GM12864 (cell line): ENCODE measurements at places on chromosomes 3 and 15.

DNA sequence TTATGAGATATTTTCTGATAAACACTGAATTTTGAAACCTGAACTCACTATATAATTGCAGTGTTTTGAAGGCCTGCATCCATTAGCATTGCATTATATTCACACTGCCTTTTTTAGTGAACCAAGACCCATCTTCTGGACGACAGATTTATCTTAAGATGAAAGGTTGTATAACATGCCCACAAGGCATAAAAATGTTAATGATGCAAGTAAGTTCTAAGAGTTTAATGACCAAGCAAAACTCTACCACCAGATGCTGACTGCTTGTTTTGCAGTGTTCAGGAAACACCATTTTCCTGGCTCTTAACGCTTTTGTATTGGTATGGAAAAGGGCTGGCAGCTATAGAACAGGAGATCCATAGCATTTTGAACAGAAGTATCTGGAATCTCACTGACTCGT, 46.1 kb downstream of the USP50 start:
- no peak for DNase-seq

GRCh38 chr3:25683882-25684281, 19.2 kb upstream of the TOP2B start:
- no peak for DNase-seq

DNA sequence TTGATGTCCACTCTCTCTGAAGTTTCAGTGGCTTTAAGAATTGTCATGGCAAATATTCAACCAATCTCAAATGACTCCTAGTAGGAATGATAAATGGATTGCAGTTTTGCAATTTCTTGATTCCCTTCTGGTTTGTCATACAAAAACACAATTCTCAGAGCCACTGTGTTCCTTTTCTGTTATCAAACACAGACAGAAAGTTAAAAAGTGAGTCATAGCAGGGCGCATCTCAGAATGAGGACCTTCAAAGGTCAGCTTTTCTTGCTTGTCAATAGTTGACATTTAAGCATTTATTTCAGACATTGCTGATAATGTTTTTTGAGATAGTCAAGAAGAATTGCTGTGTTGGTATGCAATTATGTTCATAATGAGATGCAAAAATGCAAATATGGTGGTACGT, 405.9 kb downstream of the NR2F2 start:
- DNase-seq: no peak

DNA sequence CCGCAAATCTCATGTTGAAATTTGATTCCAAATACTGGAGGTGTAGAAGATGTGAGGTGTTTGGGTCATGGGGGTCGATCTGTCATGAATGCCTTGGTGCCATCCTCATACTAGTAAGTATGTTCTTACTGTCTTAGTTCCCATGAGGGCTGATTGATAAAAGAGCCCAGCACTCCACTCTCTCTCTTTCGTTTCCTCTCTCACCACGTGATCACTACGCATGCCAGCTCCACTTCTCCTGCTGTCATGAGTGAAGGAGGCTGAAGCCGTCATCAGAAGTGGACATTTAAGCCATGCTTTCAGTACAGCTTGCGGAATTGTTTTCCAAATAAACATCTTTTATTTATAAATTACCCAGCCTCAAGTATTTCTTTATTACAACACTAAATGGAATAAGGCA, 6.1 kb downstream of the OR5H15 start:
- DNase-seq: no peak

DNA sequence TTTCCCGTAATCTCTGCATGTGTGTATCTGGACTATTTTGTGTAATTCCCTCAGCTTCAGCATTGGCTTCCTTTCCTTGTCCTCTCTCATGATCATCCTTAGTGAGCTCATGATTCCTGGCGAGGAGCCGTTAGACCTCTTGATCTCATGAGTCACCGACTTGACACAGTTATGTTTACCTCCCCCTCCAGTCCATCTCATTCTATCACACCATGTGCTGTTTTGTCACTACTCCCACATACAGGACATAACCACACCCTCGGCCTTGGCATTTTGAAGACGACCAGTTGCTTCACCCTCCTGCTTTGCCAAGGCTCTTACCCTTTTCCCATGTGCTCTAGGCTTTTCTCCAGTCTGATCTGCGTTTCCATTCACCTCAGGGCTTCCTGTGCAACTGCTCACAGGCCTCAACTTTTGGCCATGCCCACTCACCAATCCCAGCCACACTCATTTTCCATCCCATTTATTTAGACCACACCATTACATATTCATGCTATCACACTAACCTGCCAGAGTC, 41.5 kb downstream of the CP start:
- no peak for DNase-seq

- no peak for DNase-seq
Observed at GRCh38 chr3:183812761-183813445, 12.5 kb downstream of the MAP6D1 start.

DNA sequence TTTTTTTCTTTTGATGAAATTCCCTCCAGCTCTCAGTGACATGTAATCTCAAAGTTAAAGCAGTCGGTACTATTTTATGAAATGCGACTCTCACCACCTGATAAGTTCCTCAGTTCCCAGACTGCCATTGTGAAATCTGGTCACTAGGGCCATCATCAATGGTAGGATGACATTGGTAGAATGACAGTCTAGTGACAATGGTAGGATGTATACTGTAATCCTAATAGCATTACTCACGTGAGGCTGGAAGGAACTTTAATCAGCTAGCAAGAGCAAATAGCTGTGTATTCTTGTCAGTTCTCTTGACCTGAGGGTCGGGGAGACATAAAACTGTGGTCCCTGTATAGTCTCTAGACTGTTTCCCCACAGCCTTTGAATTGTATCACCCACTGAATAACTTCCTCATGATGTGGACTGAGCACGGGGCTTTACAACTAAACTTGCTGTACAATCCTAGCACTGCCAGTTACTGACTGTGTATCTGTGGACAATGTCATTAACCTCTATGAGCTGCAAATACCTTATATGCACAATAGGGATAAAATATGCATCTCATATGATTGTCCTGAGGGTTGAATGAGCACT, 23.2 kb downstream of the TRAT1 start:
- DNase-seq: no peak

- no peak for DNase-seq
Observed at GRCh38 chr15:63157891-63158431, 684 bp upstream of the RPS27L start.

DNA sequence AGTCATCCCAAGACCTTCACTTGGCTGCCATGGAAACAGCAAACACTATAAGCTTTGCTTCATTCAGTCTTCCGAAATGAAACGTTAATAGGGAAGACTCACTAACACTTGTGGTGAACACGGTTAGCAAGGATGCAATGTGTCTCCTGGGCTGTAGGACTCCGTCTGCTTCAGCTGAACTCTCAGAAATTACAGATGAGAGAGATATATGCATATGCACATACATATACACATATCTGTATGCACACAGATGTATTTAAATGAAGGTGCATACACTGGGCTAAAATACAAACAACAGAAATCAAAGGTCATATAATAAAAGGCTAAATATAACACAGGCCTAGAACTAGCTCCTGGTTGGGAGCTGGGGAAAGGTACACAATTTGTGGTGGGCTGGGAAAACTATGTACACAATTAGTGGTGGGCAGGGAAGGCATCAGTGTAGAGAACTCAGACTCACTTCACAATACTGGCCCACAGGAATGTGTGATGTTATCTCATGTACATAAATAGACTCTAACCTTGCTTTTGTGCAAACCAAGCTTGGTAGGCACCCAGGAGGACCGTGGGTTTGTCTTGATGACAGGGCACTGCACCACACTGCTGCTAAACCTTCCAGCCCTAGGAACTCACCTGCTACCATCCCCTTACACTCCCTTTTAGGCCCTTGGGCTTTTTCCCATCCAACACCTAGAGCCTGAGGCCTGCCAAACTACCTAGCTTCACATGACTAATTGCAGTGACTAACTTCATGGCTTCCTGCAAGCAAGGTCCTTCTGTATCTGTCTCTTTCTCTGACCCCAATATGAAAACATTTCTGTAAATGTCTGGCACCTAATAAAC, 873.1 kb downstream of the NSUN3 start:
- DNase-seq: no peak

- no peak for DNase-seq
Observed at GRCh38 chr3:182710557-182711157, 82.6 kb upstream of the ATP11B start.

DNA sequence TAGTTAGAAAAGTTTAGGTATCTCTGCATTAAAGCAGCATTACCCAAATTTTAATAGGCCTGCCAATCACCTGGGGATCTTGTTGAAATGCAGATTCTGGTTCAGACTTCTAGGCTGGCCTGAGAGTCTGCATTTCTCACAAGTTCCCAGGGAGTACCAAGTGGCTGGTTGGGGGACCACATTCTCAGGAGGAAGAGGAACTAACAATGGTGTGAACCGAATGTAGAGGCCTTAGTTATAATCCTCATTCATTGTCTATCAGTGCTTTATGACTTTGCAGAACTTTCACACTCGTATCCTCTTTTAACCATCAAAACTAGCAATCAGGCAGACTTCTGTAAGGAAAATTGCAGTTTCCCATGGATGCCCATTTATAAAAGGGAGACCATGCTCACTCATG, 38.2 kb upstream of the UBE2E1 start:
- no peak for DNase-seq

- DNase-seq: no peak
Observed at GRCh38 chr15:74832826-74833225, 6.4 kb downstream of the CPLX3 start.

DNA sequence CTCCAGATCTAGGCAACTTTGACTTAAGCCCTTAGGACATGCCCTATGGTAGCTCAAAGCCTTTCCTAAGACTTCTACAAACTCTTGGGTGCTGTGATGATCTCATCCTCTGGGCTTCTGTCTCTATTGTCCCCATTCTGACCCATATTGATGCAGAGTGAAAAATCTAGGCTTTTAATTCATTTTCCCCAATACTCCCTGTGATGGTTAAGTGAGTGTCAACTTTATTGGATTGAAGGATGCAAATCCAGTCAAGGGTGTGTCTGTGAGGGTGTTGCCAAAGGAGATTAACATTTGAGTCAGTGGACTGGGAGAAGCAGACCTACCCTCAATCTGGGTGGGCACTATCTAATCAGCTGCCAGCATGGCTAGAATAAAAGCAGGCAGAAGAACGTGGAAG, 97.3 kb upstream of the NUDT16 start:
- no peak for DNase-seq

GRCh38 chr15:39299486-39300267, 281.2 kb upstream of the THBS1 start:
- DNase-seq: no peak

- no peak for DNase-seq
Observed at GRCh38 chr15:60784483-60785254, 305.7 kb upstream of the ICE2 start.

DNA sequence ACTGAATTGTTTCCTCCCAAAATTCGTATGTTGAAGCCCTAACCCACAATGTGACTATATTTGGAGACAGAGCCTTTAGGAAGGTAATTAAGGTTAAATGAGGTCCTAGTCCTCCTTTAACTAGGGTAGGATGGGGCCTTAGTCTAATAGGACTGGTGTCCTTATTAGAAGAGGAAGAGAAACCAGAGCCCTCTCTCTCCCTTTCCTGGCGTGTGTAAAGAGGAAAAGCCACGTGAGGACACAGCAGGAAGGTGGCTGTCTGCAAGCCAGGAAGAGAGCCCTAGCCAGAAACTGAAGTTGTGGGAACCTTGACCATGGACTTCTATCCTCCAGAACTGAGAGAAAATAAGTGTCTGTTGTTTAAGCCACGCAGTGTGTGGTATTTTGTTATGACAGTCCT, 94.3 kb downstream of the OXNAD1 start:
- DNase-seq: no peak

DNA sequence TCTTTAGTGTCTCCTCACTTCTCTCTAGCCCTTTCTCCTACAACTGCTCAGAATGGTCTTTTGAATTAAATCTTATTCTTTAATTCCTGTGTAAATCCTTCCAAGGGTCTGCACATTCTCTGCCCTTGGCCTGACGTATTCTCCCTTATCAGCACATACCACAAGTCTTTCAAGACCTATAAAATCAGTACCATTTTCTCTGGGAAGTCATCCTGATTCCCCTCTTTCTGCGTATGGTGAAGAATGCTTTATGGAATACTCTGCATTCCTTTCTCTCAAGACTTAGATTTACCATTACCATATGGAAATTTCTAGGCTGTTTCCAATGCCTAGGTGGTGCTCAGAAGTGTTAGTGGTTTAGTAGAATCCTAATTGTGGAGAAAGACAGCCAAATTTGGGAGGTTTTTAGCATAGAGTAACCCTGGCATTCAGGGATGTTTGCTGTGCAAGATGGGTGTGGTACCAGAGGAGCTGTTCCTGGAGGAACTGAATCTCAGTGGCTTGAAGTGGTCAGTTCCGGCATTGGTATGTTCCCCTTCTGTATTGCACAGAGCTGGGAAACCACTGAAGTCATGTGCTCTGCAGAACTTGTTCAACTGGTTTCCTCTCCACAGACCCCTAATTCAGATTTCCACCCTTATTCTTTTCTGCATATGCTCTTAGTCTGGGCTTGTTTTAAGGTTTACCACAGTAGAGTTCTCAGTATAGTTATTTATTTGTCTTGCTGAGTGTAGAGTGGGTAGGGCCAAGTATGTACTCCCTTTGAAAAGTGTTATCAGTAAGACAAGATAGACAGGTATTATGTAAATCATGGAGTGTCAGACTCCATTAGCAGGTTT, 24.5 kb downstream of the IQGAP1 start:
- DNase-seq: peak; percentile 73

DNA sequence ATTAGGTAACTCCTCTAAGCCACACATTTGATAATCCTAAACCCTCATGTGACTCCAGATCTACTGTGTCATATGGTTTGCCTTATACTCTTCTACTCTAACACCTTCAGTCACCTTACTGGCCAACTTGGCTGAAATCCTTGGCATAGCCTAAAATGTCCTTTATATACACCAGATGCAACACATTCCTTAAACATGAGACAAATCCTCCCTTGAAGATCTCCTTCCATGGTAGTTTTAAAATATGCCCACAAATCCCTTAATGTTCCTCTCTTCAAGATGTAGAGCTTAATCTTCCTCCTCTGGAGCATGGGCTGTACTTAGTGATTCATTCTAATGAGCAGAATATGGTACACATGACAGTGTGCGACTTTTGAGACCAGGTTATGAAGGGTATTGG, 238.9 kb downstream of the SUCLG2 start:
- no peak for DNase-seq

DNA sequence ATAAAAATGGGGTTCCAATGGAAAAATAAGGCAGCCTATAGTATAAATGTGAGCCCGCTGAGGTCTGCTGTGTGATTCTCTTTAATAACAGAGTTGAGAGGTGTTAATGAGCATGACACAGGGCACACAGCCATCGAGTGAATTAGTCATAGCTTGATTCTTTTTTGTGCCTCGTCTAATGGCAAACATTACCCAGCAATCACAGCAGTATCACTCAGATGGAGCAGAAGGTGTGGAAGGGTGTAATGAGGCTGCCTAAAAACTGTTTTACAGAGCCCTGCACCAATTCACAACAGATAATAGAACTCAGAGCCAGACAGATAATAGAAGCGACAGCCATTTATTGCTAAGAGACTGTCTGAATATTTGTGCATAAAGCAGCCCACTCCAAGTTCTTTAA, 178.6 kb upstream of the TPRG1 start:
- no peak for DNase-seq

DNA sequence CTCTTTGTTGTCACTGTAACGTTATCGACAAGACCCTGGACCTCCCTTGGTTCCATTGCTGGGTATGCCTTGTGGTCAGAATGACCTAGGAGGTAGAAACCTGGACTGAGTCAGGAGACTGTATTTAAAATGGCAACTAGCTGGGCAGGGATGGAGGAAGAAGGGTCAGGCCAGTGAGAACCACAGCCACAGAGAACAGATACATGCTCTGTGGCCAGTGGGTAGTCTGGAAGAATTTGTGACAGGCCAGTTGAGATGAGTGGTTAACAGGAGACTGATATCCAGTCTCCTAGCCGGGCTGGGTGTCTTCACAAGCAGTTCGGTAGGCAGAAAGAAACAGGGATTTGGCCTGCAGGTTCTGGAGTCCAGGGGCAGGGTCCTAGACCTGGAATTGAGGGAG, 58.9 kb downstream of the SNRK start:
- DNase-seq: no peak
